Activated T-helper 1 cell treated with Interleukin-2 at 50 U/mL for 16 hours (primary cell): ENCODE measurements at places on chromosomes 11 and 22.

DNA sequence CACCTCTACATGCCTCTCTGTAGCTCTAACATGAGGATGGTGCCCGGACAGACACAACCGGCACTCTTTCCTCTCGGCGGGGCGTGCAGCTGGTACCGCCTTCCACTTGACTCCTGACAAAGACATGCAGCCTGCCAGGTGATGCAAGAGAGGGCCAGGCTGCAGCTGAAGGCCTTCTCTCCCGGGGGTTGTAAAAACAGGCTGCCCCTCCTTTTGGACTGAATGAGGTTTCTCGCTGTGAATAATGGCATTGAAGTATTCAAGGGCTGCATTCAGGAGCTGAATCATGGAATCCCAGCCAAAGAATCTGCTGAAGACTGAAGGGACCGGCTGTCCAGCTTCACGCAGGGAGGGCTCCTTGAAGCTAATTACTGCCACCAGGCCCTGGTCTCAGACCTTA, 110.9 kb downstream of the GALNT18 start:
- DNase-seq, result no peak

- no peak for DNase-seq
These were observed 115.5 kb downstream of the UVRAG start for GRCh38 chr11:75930534-75930933.

DNA sequence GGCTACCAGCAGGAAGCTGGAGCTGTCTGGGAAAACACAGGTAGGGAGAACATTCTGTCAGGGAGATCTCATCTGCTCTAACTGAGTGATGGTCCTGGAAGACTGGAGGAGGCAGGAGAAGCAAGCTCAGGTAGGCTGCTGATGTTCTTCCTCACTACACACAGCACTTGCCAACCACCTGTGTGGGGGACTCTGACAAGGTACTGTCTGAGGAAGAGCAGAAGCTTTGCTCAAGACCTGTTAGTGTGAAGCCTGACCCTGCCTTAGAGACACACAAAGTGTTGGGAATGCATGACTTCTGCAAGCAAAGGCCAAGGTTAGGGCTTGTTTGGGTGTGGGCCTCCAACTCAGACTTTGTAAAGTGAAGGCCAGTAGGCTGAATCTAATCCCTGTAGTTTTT, 46.5 kb downstream of the CHST1 start:
- no peak for DNase-seq

GRCh38 chr22:25232301-25232700, 12.9 kb downstream of the CRYBB2 start:
- DNase-seq, result no peak

DNA sequence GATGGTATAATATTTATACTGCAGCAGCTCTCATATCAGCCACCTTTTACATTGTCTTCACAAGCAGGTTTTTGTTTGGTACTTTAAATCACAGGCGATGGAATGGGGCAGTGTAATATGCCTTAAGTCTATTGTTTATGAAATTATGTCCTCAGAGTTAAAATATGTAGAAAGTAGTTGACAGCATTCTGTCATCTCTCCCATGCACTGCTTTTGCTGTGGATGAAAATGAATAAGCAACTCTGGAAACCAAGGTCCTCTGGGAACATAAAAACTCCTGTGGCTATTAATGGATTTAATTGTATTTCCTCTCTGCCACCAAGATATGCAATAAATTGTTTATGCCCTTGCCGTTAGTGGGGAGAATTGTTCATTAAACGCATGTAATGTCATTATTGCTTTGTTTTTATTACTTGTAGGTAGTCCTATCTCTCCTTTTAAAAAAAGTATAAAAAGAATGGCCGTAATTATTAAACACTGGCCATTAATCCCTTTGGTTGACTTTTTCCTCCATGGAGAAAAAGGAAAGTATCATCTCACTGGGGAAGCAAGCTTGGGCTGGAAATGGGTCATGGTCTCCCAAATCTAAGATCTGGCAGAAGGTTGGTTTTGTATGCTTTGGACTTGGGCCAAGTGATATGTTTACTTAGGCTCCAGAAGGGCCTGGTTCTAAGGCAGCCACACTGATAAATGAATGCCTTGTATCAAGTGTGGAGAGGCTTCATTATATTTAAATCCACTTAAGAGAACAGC, 13.1 kb downstream of the PACS1 start:
- no peak for DNase-seq

DNA sequence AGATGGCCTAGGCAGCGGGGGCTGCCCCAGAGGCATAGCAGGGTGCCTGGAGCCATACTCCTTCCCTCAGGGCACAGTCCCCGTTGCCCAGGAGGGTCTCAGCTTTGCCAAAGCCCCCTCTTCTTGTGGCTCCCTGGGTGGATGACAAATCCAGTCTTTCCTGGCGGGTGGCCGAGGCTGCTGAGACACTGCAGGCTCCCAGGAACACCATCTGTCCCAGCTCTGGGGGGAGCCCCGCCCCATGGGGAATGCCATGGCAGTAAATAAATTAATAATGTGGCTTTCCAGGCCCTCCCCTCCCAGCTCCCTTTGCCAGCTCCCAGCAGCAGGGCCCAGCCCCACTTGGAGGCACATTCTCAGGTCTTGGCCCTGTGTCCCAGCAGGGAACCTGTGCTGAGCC, 45.0 kb downstream of the PDE2A start:
- no peak for DNase-seq

- DNase-seq, result no peak
These were observed 5.3 kb upstream of the NHERF4 start for GRCh38 chr11:119179983-119180382.
